Effector memory CD8-positive, alpha-beta T cell (primary cell): ENCODE measurements at places on chromosomes 4 and X.

DNA sequence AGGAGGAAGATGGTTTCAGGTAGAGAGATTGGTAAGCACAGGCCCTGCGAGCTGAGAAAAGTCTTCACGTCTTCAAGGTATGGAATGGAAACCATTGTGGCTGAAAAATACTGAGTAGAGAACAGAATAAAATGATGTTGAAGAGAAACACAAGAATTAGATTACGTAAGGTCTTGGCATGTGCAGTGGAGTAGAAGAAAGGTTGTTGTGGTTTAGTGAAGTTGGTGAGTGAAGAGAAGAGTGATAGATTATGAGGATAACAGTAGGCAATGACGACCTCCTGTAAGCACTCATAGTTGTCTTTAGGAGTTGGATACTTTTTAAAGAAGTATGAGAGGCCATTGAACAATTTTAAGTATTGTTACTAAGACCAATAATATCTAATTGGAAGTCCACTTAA lies 642.6 kb downstream of the PCDH7 start:
- no peak for DNase-seq

- no peak for DNase-seq
Observed at GRCh38 chrX:113947548-113947947, 636.3 kb upstream of the HTR2C start.

- DNase-seq = no peak
Observed at GRCh38 chr4:7897811-7898210, 41.9 kb downstream of the AFAP1 start.

DNA sequence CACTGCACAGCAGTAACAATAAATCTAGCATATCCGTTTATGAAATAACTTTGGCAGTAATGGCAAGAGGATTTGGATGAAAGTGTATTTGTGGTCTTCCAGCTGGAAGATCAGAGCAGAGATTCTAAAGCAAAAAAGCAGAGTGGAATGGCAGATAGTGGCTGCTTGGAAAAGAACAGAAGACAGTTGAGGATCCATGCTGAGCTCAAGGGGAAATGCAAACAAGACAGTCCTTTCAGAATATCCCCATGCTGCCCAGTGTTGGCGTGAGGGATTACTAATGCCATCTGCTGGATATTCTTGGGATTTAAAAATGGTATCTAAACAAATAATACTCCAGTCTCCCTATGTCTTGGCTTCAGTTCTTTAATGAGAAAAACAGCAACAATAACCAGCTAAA lies 629.1 kb upstream of the ATOH1 start:
- no peak for DNase-seq

- DNase-seq = no peak
Observed at GRCh38 chr4:90798948-90799347, 671.8 kb downstream of the CCSER1 start.
